ENCODE measurements at places on chromosomes 13 and 19.

DNA sequence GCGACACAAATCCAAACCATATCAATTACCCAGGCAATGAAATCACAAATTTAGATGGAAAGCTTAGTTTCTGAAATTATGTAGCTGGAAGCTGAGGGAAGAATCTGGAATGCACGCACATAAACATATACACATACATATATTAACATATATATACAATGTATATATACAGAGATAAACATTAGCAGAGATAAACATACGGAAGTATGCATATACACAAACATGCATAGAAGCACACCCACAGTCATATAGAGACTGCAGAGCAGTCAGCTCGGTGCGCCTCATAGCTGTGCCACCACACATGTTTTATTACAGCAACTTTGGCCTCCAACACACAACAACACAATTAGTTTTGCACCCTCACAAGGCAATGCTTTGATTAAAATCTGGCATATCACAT, 288.1 kb downstream of the TEX29 start:
- no peak for DNase-seq

DNA sequence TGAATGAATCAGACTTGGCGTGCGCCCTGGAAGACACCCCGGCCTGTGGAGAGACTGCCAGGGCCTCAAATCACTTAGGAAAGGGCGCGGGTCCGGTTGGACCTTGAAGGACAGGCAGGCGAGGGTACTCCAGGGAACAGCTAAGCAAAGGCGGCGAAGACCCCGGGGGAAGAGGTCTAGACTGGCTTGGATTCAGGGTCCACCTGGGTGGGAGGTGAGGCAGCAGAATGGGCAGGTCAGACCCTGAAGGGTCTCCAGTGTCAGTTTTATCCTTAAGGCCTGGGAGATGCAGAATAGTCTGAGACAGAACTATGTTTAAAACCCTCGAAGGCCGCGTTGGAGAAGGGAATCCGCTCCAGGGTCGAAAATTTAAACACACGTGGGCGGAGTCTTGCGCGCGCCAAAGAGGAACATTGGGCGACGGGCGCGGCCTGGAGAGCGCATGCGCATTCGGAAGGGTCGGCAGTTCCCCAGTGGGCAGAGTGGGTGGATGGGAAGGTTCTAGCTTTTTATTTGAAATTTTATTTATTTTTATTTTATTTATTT, 567 bp upstream of the SMG9 start:
- DNase-seq: peak; percentile 77

DNA sequence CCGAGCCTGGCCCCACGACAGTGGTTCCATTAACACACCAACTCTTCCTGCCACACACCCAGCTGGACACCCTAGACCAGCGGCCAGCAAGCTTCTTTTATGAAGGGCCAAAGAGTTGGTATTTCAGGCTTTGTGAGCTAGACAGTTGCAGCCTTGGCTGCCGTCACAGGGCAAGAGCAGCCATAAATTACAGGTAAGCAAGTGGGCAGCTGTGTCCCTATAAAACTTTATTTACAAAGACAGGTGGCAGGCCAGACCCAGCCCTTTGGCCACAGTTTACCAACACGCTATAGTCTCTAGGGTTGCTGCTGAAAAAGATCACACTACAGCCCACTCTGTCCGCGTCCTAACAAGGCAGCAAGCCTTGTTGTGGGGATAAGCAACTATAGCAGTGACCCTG, 13.3 kb downstream of the ELL start:
- no peak for DNase-seq

DNA sequence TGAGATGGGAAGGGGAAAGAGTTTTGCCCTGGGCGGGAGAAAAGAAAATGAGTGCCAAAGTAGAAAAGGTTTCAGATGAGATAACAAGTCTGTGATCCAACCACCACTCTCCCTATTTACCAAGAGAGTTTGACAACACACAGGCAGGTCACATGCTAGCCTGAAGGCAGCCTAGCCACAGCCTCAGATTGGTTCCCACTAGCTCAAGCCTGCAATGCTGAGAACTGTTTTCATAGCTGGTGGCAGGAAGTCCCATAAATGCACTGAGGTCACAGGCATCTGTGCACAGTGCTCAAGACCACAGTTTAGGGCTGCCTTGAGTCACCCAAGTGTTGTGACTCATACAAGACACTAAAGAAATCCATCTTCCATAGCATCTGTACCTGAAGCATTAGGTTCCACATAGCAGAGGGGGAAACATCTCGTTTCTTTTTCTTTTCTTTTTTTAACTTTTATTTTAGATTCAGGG, 18.5 kb upstream of the POP4 start:
- peak; percentile 24 for DNase-seq

Data from fibroblast of villous mesenchyme (primary cell).